Foreskin melanocyte (primary cell): ENCODE measurements at places on chromosomes 6 and 20.

GRCh38 chr6:26388441-26388840, 5.5 kb downstream of the BTN2A2 start:
- DNase-seq = no peak

GRCh38 chr6:43636308-43636659, 644 bp downstream of the MAD2L1BP start:
- DNase-seq = peak; percentile 28

GRCh38 chr6:31272436-31272835, 544 bp upstream of the HLA-C start:
- no peak for DNase-seq

DNA sequence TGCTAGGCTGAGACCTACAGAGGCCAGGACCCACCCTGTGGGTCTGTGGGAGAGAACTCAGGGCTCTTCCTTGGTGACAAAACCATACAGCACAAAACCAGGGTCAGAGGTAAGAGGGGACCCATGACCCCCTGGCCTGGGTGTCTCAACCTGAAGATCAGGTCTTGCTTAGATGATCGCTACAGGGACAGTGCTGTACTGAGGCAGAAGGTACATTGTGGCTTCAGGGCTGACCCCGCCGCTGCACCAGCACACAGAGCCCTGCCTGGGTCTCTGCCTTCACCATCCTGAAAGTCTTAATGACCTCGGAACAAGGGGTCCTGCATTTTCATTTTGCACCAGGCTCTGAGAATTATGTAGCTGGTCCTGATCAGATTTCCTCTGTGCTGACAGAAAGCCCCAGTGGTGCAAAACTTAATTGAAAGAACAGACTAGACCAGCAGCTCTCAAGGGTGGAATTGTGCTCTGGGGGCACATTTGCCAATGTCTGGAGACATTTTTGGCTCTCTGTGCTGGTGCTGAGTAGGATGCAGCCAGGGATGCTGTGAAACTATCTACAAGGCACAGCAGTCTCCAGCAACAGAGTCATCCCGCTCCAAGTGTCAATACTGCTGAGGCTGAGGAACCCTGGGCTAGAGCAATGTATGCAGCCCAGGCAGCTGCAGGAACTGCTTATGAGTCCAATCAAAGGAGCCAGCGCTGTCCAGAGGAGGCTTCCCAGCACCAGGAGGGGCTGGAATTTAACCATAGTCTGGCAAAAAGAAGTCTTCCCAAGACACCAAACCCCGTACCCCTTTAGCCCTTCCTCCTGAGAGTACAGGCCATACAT, 254.9 kb downstream of the ERMARD start:
- DNase-seq = no peak

- no peak for DNase-seq
Observed at GRCh38 chr20:31605902-31606803, 1.1 kb downstream of the ID1 start.

- DNase-seq = no peak
Observed at GRCh38 chr20:64001607-64002011, 20.7 kb downstream of the PRPF6 start.

GRCh38 chr6:137112067-137112355, 61.4 kb downstream of the IL22RA2 start:
- DNase-seq = no peak

DNA sequence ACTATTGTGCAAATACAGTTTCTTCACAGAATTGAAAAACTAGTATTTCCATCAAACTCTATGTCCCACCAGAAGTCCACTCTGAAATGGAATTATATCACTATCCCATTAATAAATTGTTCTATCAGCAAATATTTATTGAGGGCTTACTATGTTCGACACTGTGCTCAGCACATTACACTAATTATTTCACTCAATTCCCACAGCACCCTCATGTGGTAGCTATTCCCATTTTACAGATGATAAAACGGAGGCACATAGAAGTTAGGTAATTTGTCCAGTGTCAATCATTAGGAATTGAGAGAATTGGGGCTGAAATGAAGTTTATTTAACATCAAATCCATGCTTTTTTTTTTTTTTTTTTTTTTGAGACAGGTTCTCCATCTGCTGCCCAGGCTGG, 52.5 kb downstream of the MKKS start:
- no peak for DNase-seq
